MCF 10A (cell line): ENCODE measurements at places on chromosomes 5 and 9. TPM values are rescaled to one million over a fixed set of nuclear protein-coding genes. Genes with fewer than 3 reads are reported as not detected.
A peak's percentile ranks its signal among the peaks of the same experiment; 100 is the strongest.

UBE2QL1 gene
- total RNA-seq, result not detected in 2 replicates

DNA sequence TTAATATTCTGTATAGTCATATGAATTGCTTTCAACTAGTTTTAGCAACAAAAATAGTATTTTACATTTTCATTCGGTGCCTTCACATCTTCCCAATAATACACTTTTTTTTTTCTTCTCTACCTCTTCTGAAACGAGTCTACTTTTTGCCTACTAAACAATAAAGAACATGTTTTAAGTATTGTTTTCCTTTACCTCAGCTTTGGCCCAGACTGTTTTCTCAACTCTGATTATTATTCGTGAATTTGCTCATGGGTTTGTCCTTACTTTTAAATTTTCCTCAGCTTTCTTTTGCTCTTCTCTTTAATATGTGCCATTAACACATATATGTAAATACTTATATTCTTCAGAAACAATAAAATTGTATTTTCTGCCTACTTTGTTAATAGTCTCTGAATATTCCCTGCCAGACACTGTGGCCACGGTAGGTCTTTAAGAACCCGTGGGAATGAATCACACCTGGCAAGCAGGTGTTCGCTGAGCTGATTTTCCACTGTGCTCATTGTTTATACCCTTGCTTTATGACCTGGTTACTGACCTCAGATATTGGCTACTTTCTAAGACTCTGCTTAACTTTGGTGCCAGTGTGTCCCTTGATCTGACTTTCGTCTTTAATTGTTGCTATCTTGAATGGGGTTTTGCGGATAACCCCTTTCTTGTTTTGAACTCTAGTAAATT, 49.1 kb downstream of the FAM170A start:
- H3K36me3 ChIP-seq, result no peaks in the 10 kb centered on the region
- no peaks in the 10 kb centered on the region for H3K27me3 ChIP-seq
- DNase-seq, result no peak
- H3K4me3 ChIP-seq, result no peak overlapping the region

- no peak overlapping the region for H3K27ac ChIP-seq
- no peak for DNase-seq
- no peaks in the 10 kb centered on the region for H3K36me3 ChIP-seq
Observed at GRCh38 chr5:1527533-1528205, 3.9 kb upstream of the LPCAT1 start.

DNA sequence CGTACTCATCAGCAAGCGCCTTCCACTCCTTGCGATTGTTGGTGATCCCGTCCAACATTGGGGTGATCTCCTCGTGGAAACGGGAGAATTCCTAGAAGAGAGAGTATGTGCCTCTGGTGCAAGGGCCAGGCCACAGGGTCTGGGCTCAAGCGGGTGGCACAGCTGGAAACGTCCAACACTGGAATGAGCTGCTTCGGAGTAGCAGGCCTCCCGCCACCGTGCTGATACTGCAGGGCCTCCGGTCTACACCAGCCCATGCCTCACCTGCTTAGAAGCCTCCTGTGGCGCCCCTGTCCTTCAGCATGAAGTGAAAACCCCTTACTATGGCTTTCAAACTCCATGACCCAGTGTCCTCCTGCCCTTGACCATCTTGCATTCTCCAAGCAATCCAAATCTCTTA, 81.4 kb downstream of the PDE6A start:
- peaks cover 24% of the 10 kb centered on the region for H3K4me1 ChIP-seq
- H3K27me3 ChIP-seq, result no peaks in the 10 kb centered on the region
- peaks cover 8% of the 10 kb centered on the region for H3K36me3 ChIP-seq
- no peak overlapping the region for H3K27ac ChIP-seq

GRCh38 chr9:128457207-128457606, 1.4 kb downstream of the ODF2 start:
- H3K4me1 ChIP-seq, result no peaks in the 10 kb centered on the region
- DNase-seq, result no peak
- H3K27me3 ChIP-seq, result no peaks in the 10 kb centered on the region
- H3K36me3 ChIP-seq, result peaks cover 27% of the 10 kb centered on the region

DNA sequence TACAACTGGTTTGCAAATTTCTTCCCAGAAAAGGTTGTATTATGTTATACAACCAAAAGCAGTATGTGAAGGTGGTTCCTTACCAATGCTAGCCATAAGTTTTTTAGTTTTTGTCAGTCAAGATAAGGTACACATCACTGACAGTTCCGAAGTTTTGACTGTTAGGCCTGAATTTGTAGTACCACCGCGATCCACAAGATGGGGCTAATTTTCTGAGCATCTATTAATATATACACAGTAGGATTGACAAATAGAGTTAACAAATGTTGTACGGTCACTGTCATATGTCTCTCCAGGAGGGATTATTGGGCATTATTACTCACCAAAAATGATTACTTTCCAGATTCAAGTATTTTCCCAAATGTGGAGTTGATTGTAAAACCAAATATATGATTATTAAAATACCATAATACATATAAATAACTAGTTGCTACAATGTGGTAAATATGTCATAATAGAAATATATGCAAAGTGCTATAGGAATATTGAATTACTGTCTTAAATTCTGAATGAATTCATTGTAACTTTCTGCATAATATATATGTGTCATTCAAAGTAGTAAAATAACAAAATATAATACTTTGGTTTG, 28.4 kb upstream of the LRRC19 start:
- no peak overlapping the region for H3K27ac ChIP-seq
- H3K4me1 ChIP-seq, result peaks cover 6% of the 10 kb centered on the region
- peak; percentile 71 for DNase-seq
- peaks cover 14% of the 10 kb centered on the region for H3K36me3 ChIP-seq

TUSC1 gene
- 10.3 and 12.4 TPM in 2 replicates for total RNA-seq

DNA sequence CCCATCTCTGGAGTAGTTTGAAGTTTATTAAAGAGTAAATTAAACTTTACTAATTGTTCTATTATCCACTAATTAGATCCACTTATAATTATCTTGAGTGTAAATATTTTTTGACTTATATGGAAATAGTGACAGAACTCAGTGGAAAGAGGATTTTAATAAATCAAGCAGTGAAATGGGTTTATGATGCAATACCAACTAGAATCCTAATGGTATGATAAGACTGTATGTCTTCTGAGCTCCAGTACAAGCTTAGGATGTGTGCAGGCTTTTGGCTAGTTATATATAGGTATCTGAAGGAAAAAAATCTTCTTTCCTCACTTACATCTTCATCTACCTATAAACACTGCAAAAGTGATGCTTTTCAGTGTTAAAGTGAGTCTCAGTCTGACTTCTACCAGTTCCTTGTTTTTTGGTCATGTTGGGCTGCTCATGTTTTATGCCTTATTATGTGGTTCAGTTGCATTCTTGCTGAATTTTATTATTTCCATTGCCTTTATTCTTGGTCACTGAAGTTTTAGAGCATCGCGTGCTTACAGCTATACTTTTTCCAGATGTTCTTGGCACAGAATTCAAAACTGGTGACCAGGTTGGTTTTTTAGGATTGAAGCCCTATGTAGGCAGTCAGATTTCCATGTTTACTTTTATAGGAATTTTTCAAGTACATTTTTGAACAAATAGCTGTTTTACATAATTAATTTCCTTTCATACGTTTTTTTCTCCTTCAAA, 30.5 kb downstream of the XRCC4 start:
- H3K4me3 ChIP-seq, result no peak overlapping the region
- no peaks in the 10 kb centered on the region for H3K27me3 ChIP-seq
- no peaks in the 10 kb centered on the region for H3K4me1 ChIP-seq
- no peak for DNase-seq
- no peak overlapping the region for H3K27ac ChIP-seq

DNA sequence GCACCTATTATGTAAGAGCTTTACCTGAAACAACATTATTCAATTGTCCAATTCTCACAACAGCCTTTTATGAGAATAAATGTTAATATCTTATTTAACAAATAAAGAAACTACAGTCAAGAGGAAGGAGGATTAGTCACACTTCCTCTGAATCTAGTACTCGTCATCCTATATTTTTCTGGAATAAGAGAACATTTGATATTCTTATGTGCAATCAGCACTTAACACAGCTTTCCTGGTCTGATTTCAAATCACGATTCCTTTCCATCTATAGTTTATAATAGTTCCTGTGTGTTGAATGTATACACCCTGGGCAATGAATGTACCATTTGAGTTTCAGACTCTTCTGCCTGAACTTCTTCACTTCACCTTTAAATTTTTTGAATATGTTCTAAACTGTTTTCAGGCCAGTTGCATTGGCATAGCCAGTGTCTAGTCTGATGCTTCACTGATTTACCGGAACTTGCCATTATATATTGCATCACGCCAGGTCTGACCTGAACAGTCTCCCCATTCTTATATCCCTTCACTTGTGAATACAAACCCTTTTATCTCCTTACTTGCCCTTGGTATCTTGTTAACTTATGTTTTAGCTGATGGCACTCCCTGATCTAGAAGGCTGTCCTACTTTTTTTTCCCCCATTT, 698.3 kb downstream of the MAT2B start:
- peaks cover 47% of the 10 kb centered on the region for H3K4me1 ChIP-seq
- no peaks in the 10 kb centered on the region for H3K36me3 ChIP-seq
- H3K27me3 ChIP-seq, result no peaks in the 10 kb centered on the region
- DNase-seq, result peak; percentile 76
- H3K27ac ChIP-seq, result peak overlapping the region; percentile 92
- no peak overlapping the region for H3K4me3 ChIP-seq

DNA sequence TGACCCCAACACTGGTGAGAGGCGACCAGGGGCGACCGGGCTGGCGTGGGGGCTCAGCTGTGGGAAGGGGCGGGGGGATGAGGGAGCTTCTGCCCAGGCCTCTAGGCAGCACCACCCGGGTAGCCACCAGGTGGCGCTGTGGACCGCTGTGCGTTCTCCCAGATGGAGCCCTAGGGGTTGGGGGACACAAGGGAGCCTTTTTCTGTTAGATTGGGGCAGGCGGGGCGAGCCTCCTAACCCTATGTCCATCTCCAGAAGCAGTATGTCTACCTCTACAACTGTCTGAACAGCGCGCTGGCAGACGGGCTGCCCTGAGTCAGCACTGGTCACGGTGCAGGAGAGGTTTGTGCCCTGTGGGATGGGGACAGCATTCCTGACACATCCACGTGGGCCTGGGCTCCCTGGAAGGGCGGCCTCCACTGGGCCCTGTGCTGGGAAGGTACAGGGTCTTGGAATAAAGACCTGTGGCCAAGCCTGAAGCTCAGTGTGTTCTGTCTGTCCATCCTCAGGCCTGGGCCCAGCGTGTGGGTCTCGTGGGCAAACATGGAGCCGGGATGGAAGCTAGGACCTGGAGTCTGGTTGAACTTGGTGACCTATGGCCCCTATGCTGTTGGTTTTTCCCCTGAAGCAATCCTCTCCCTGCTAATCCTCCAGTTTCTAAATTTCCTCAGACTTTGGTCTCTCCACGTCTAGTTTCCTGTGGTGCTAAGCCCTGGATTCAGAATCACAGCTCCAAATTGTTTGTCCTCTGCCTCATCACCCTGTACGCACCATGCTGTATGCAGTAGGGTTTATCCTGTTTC, 23.1 kb upstream of the SPTLC1 start:
- no peaks in the 10 kb centered on the region for H3K36me3 ChIP-seq
- no peak overlapping the region for H3K27ac ChIP-seq
- peak; percentile 68 for DNase-seq
- H3K4me1 ChIP-seq, result peaks cover 24% of the 10 kb centered on the region
- H3K4me3 ChIP-seq, result no peak overlapping the region

- no peaks in the 10 kb centered on the region for H3K27me3 ChIP-seq
- no peaks in the 10 kb centered on the region for H3K36me3 ChIP-seq
- DNase-seq, result peak; percentile 7
- no peak overlapping the region for H3K4me3 ChIP-seq
Observed at GRCh38 chr9:35179347-35180280, 17.8 kb downstream of the UNC13B start.

GRCh38 chr9:136474021-136474640, 8.7 kb downstream of the SEC16A start:
- no peak for DNase-seq
- H3K27me3 ChIP-seq, result no peaks in the 10 kb centered on the region
- no peak overlapping the region for H3K4me3 ChIP-seq
- H3K4me1 ChIP-seq, result no peaks in the 10 kb centered on the region
- no peak overlapping the region for H3K27ac ChIP-seq

FAM81B gene
- not detected in 2 replicates for total RNA-seq

DNA sequence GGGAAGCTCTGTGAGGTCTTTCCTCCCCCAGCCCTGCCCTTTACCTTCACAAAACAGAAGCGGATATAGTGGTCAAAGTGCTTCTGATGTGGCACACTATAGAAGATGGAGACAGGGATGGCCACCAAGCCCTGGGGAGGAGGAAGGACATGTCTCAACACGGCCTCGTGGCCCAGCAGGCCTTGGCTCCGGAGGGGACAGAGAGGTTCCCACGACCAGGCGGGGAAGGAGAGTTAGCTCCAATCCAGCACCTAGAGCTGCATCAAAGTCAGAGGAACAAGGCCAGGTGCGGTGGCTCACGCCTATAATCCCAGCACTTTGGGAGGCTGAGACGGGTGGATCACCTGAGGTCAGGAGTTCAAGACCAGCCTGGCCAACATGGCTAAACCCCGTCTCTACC, 4.1 kb upstream of the SPOUT1 start:
- H3K27me3 ChIP-seq, result no peaks in the 10 kb centered on the region
- H3K4me3 ChIP-seq, result no peak overlapping the region
- H3K36me3 ChIP-seq, result peaks cover 20% of the 10 kb centered on the region
- no peak for DNase-seq
- peaks cover 5% of the 10 kb centered on the region for H3K4me1 ChIP-seq

RASEF gene
- total RNA-seq, result 6.9 and 7.5 TPM in 2 replicates

GRCh38 chr9:125743682-125744428, 3.3 kb upstream of the PBX3 start:
- H3K27ac ChIP-seq, result no peak overlapping the region
- no peak overlapping the region for H3K4me3 ChIP-seq
- no peak for DNase-seq
- H3K36me3 ChIP-seq, result no peaks in the 10 kb centered on the region

- H3K4me1 ChIP-seq, result no peaks in the 10 kb centered on the region
- no peak overlapping the region for H3K27ac ChIP-seq
- DNase-seq, result no peak
- H3K36me3 ChIP-seq, result no peaks in the 10 kb centered on the region
- H3K27me3 ChIP-seq, result no peaks in the 10 kb centered on the region
- H3K4me3 ChIP-seq, result no peak overlapping the region
Observed at GRCh38 chr5:27290172-27290571, 251.8 kb upstream of the CDH9 start.

TCF7 gene
- total RNA-seq, result 0.29 and 0.42 TPM in 2 replicates

SLC35D2 gene
- total RNA-seq, result 20.8 and 28.0 TPM in 2 replicates

GRCh38 chr9:95876138-95876444, 600 bp downstream of the ERCC6L2 start:
- no peak overlapping the region for H3K27ac ChIP-seq
- H3K27me3 ChIP-seq, result no peaks in the 10 kb centered on the region
- DNase-seq, result no peak

DNA sequence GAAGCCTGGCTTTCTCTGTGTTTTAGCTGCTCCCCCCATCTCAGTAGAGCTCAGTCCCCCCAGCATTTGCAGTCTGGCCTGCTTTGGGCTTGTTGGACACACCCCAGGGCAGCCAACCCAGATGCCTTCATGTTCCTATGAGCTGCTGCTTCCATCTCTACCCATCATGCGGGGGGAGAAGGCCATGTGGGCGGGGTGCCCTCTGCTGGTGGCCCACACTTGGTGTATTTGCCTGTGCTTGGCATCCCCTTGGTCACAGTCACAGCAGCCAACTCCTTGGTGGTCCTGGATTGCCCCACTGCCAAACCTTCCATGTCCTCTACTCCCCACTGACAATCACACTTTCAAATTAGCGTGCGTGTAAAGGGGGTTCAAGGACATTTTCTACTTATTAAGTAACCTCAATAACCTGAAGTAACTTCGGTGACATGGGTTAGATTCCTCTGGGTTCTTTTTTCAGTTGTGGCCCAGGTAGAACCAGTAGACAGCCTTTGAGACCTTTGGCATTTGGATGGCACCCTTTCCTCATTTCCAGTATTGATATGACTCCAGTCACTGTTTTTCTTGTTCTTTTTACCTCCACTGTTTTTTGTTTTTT, 42.8 kb downstream of the SNX30 start:
- H3K4me3 ChIP-seq, result no peak overlapping the region
- DNase-seq, result peak; percentile 71
- H3K36me3 ChIP-seq, result no peaks in the 10 kb centered on the region
- H3K27ac ChIP-seq, result no peak overlapping the region

DMRT2 gene
- total RNA-seq, result not detected in 2 replicates

INSL6 gene
- total RNA-seq, result not detected in 2 replicates
